ENCODE measurements at places on chromosomes 11 and 22. TPM values are rescaled to one million over a fixed set of nuclear protein-coding genes. Genes with fewer than 3 reads are reported as not detected.

Gene YPEL4
- total RNA-seq, result not detected

Gene EFCAB6
- total RNA-seq, result 1.6 TPM

Gene MYEOV
- total RNA-seq, result 4.7 TPM

Gene FXYD6
- 1.6 TPM for total RNA-seq

Gene UBQLN3
- not detected for total RNA-seq
